ENCODE measurements at places on chromosomes 6 and 20. TPM values are rescaled to one million over a fixed set of nuclear protein-coding genes. Genes with fewer than 3 reads are reported as not detected.

The DOK5 gene
- total RNA-seq: 55.3 TPM

The MEI4 gene
- total RNA-seq: not detected

The CALHM6 gene
- total RNA-seq: 1.5 TPM

The C20orf204 gene
- 0.76 TPM for total RNA-seq

The DDO gene
- 3.6 TPM for total RNA-seq

Data from smooth muscle cell of the pulmonary artery (primary cell).